ENCODE measurements at places on chromosomes 12 and 14.

DNA sequence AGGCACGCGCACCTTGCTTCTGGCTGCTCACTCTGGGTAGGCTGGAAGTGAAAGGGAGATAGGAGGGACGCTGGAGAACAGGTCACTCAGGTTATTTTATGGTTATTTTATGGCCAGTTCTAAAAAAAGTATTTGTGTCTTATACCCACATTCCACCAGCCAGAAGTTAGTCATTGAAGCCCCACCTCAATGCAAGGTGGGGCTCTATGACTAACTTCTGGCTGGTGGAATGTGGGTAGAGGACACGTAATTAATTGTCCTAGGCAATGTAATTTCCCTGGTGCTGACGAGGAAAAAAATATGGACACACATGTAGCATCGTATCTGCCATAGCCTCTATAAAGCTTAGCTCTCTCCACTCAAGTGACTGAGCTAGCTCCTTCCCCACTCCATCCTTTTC is 104.9 kb downstream of the PDZRN4 start:
- DNase-seq, result no peak
- H3K4me1 ChIP-seq, result no peaks in the 10 kb centered on the region
- H3K27ac ChIP-seq, result no peak overlapping the region
- H3K4me3 ChIP-seq, result no peak overlapping the region

GRCh38 chr12:93990832-93991803 is 157.3 kb upstream of the PLXNC1 start:
- no peak overlapping the region for H3K4me3 ChIP-seq
- H3K27me3 ChIP-seq, result no peaks in the 10 kb centered on the region
- H3K27ac ChIP-seq, result no peak overlapping the region
- no peak for DNase-seq
- H3K36me3 ChIP-seq, result no peaks in the 10 kb centered on the region
- no peaks in the 10 kb centered on the region for H3K4me1 ChIP-seq

DNA sequence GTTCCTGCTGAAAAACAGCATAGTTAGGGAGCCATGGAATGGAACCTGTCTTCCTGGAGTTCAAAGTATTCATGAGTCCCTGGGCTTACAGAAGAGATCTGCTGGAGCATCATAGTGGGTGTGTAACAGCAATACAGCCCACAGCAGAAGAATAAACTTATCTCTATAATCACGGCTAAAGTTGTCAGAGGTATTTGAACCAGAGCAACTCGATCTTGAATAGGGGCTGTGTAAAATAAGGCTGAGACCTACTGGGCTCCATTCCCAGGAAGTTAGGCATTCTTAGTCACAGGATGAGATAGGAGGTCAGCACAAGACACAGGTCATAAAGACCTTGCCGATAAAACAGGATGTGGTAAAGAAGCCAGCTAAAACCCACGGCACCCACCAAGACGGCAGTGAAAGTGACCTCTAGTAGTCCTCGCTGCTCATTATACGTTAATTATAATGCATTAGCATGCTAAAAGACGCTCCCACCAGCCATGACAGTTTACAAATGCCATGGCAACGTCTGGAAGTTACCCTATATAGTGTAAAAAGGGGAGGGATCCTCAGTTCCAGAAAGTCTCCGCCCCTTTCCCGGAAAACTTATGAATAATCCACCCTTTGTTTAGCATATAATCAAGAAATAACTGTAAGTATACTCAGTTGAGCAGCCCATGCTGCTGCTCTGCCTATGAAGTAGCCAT is 223.4 kb downstream of the PCNX1 start:
- peaks cover 15% of the 10 kb centered on the region for H3K4me1 ChIP-seq
- no peaks in the 10 kb centered on the region for H3K36me3 ChIP-seq
- no peak overlapping the region for H3K4me3 ChIP-seq
- peak; percentile 70 for DNase-seq
- peak overlapping the region; percentile 53 for H3K27ac ChIP-seq

- no peaks in the 10 kb centered on the region for H3K4me1 ChIP-seq
- no peaks in the 10 kb centered on the region for H3K36me3 ChIP-seq
- H3K4me3 ChIP-seq, result no peak overlapping the region
- H3K27ac ChIP-seq, result no peak overlapping the region
- no peaks in the 10 kb centered on the region for H3K27me3 ChIP-seq
Observed at GRCh38 chr12:119393677-119394076, 59.1 kb downstream of the CCDC60 start.

DNA sequence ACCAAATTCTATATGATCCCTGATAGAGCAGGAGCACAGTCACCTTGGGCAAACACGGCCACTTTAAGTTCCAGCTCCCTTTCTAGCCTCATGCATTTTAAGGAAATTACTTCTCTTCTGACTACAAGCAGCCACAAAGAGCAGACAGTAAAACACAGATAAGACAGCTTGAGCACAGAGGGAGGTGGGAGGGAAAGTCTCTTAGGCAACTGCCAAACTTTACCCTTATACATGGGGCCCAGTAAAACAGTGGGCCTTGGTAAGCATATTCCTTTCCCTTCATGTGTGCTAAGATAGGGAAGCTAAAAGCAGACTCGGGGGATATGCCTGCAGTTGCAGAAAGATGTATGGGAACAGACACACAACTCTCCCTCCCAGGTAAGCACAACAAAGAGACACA is 235.9 kb downstream of the CPNE8 start:
- H3K4me3 ChIP-seq, result no peak overlapping the region
- H3K27me3 ChIP-seq, result no peaks in the 10 kb centered on the region
- no peaks in the 10 kb centered on the region for H3K36me3 ChIP-seq
- H3K4me1 ChIP-seq, result no peaks in the 10 kb centered on the region
- no peak overlapping the region for H3K27ac ChIP-seq

DNA sequence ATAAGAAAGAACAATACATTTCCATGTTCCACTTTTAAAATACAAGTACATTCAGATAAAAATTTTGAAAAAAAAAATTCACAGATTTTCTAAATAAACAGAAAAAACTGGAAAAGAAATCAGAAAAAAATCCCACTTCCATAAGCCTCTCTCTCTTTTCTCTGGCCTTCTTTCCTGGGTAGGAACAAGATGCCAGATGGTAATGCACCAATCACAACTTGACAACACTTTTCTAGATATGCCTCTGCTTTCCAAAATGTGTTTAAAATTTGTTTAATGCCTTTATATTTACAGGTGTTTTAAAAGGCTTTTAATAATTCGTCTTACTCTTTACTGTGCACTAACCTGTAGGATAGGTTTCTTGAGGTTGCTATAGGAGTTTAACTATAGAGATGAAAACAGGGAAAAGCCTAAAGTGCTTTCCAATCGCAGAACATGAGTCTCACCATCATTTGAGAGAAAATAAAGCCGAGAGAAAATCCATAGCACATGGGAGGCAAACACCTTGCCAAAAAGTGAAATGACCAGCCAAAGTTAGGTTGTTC is 74.2 kb downstream of the TMTC1 start:
- DNase-seq, result no peak
- H3K36me3 ChIP-seq, result no peaks in the 10 kb centered on the region
- no peaks in the 10 kb centered on the region for H3K27me3 ChIP-seq
- no peak overlapping the region for H3K27ac ChIP-seq
- H3K4me1 ChIP-seq, result no peaks in the 10 kb centered on the region

DNA sequence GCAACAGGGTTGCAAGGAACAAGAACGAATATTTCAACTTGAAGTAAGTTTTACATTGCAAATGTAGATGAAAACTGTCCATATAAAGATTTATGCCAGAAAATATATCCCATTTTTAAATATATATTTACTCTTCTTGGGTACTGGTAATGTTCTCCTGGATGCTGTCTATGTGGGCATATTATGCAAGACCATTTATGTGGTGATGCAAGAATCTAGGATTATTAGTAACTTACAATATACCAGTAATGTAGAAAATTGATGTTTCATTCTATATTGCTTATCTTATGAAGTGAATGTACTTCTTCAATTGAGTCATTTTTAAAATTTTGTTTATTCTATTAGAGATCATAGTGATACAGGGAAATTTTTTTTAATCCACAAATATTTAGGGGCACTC is 25.1 kb downstream of the FGFR1OP2 start:
- no peak overlapping the region for H3K4me3 ChIP-seq
- H3K27me3 ChIP-seq, result no peaks in the 10 kb centered on the region
- H3K4me1 ChIP-seq, result no peaks in the 10 kb centered on the region

DNA sequence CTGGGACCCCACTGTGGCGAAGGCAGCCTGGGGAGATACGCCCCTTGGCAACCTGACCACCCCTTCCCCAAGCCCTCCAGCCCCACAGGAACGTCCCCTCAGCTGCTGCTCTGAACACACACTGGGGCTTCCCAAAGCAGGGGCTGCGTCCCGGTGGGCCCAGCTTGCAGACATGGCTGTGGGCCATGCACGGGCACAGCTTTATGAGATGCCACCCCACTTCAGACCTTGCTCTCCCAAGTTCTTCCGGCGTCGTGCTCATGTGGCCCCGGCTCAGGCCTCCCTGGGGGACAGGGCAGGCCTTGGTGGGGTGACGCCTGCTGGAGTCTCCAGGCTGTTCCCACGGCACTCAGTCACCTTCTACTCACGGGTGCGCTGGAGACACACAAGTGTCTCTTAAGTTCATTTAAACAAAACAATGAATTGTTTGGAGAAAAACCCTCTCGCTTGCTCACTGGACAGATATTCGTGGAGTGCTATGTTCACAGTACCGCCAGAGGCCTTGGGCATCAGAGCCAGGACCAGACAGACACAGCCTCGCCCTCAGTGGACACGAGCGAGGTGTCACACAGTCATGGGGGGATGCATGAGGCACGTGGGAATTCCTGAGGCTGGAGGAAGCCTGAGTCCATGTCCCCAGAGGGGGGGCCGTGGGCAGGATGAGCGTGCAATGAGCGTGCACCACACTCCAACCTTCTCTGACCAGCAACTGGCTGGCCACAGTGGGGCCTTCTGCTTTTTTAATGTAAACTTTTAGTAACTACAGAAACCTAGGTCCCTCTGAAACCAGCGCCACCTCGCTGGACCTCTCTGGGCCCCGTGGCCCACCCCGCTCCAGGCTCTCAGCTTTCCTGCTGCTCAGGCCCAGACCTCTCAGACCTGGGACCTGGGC is 4.3 kb downstream of the GALNT9 start:
- no peak for DNase-seq
- no peak overlapping the region for H3K27ac ChIP-seq
- no peaks in the 10 kb centered on the region for H3K27me3 ChIP-seq
- no peaks in the 10 kb centered on the region for H3K4me1 ChIP-seq
- no peaks in the 10 kb centered on the region for H3K36me3 ChIP-seq

DNA sequence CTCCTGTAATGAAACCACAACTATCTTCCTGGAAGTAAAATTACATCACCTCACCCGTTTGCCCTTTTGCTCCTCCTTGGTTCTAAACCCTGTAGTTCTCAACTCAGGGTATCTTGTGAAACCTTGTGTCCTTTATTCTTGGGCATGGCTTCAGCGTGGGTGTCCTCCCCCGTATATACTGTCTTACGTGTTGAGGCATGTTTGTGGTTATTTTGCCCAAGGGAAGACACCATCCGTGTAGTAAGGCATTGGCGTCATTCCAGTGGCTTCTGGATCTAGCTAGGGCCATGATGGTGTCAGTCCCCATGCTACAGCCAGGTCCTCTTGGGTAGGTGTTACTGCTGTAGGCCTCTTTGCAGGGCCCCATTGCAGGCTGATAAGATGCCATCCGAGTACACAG is 115.4 kb downstream of the ZFP36L1 start:
- H3K4me3 ChIP-seq, result no peak overlapping the region
- H3K27ac ChIP-seq, result no peak overlapping the region
- no peaks in the 10 kb centered on the region for H3K36me3 ChIP-seq
- no peak for DNase-seq
- H3K27me3 ChIP-seq, result no peaks in the 10 kb centered on the region

DNA sequence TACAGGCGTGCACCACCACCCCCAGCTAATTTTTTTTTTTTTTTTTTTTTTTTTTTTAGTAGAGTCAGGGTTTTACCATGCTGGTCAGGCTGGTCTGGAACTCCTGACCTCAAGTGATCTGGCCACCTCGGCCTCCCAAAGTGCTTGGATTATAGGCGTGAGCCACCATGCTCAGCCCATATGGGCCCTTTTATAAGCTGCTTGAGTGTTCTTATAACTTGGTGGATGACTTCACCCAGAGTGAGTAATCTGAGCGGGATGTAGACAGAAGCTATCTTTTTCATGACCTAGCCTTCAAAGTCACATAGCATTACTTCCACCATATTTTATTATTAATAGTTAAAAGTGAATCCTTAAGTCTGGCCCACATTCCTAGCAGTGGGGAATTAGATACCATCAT is 16.4 kb downstream of the BBOF1 start:
- no peaks in the 10 kb centered on the region for H3K27me3 ChIP-seq
- DNase-seq, result no peak
- H3K4me1 ChIP-seq, result no peaks in the 10 kb centered on the region
- H3K36me3 ChIP-seq, result no peaks in the 10 kb centered on the region
- no peak overlapping the region for H3K27ac ChIP-seq

DNA sequence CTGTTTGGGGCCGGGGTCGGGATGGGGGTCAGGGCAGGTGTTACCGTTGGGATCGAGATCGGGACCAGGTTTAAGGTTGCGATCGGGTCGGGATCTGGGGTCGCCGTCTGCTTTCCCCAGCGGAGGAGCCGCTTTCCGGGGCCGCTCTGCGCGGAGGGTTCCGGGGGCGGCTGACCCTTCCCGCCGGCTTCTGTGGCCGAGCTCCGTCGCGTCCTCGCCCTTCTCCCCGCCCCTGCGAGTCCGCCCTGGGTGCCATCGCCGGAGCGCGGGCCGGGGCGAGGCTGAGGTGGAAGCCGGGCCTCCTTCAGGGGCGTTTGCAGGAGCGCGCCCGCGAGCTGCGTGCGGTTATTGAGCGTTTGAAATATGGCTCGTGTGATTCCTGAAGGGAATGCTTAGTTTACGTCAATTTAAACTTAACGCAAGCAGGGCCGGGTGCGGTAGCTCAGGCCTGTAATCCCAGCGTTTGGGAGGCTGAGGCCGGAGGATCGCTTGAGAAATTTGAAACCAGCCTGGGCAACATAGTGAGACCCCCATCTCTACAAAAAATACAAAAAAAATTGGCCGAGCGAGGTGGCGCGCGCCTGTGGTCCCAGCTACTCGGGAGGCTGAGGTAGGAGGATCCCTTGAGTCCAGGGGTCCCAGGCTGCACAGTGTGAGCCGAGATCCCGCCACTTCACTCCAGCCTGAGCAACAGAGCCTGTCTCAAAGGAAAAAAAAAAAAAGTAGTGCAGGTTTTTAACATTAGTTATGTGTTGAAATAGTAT is 620 bp downstream of the PGAM5 start:
- H3K27ac ChIP-seq, result no peak overlapping the region
- H3K4me1 ChIP-seq, result peaks cover 5% of the 10 kb centered on the region
- peak overlapping the region; percentile 97 for H3K4me3 ChIP-seq
- DNase-seq, result peak; percentile 40
- H3K36me3 ChIP-seq, result no peaks in the 10 kb centered on the region

GRCh38 chr12:75323663-75324062 is 6.5 kb downstream of the CAPS2 start:
- no peaks in the 10 kb centered on the region for H3K36me3 ChIP-seq
- H3K27ac ChIP-seq, result no peak overlapping the region
- no peaks in the 10 kb centered on the region for H3K4me1 ChIP-seq
- H3K27me3 ChIP-seq, result no peaks in the 10 kb centered on the region
- DNase-seq, result no peak
- H3K4me3 ChIP-seq, result no peak overlapping the region
